NB4 (cell line): ENCODE measurements at places on chromosomes 11 and 22.

DNA sequence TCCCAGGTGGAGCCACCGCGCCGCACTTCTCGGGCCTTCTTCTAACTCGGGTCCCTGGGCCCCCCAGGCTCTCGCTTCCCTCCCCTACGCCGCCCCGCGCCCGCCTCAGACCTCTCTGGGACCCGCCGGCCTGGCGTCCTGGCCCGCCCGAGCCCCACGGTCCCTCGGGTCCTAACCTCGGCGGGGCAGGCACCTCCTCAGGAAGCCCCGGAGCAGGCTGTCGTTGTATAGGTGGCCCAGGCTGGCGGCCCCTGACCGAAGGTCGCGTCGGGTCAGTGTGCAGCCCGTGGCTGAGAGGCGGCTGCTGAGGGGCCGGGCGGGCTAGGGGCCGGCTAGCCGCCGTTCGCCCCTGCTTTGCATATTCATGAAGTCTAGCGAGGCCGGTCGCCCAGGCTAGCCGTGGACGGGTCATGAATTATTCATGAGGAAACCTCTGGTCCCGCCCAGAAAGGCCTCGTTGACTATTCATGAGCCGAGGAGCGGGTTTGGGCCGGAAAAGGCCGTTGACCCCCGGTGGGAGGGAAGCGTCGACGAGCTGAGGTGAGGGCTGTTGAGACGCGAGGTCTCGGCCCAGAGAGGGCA is at the start of gene HORMAD2:
Gene HORMAD2 (plus strand): TSS at position 513 of the 582 bp plus-strand sequence. CDS start 13,489 bp downstream, outside the sequence.
- no peak for DNase-seq

- no peak for DNase-seq
Observed at GRCh38 chr11:134464981-134465730, 53.1 kb upstream of the B3GAT1 start.

- DNase-seq, result peak; percentile 81
Observed at GRCh38 chr11:61947486-61948210, 2.5 kb upstream of the BEST1 start.

DNA sequence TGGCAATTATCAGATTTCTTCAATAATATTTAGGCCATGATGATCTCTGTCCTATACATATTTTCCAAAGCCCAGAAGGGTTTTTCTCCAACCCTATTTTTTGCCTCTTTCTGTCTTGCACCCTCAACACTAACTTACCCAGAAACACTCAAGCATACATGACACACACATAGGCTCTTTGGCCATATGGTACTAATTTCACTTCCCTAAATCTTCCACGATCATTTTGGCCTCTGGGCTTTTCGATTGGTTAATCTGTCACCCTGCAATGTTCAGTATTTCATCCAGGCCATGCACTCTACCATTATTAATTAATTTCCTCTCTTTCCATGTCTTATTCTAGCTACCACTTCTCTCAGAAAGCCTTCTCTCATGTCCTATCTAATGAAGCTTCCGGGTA is 59.8 kb downstream of the LUZP2 start:
- no peak for DNase-seq

GRCh38 chr11:2135648-2136201 is 3.5 kb downstream of the IGF2 start:
- no peak for DNase-seq

GRCh38 chr11:9802291-9802861 is 138.5 kb downstream of the SWAP70 start:
- DNase-seq, result no peak

DNA sequence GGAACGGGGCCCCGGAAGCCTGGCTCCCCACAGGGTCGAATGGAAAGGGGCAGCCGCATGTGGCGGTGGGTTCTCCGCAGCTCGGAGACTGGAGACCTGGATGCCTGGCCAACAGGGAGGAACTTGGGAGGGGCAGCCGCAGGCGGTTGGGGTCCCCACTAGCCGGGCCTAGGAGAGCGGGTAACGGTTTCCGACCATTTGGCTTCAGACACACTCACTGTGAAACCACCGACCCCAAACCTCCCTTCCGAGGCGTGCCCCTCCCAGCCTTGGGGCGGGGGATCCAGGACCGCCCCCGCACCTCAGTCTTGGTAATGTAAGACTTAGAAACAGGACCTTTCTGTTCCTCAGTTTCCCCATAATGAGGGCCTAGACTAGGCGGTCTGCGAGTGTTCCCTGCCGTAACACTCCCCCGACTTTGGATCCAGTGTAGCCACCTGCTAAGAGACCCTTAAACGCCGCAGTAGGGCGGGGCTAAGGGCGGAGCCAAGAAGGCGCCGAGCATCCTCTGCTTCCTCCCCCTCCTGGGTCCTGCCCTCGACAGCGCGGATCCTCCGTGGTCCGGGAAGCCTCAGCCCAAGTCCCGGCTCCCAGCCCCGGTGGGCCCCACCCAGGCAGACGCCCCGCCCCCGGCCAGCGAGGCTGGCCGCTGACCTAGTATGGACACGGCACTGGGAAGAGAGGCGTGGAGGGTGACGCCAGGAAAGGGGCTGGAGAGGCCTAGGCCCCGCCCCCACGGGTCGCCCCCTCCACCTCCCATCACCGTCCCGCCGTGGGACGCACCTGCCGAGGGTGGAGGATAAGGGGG is 1.8 kb upstream of the RASGRP2 start:
- peak; percentile 93 for DNase-seq

GRCh38 chr11:76783896-76784813 is 999 bp downstream of the TSKU start:
- peak; percentile 85 for DNase-seq

DNA sequence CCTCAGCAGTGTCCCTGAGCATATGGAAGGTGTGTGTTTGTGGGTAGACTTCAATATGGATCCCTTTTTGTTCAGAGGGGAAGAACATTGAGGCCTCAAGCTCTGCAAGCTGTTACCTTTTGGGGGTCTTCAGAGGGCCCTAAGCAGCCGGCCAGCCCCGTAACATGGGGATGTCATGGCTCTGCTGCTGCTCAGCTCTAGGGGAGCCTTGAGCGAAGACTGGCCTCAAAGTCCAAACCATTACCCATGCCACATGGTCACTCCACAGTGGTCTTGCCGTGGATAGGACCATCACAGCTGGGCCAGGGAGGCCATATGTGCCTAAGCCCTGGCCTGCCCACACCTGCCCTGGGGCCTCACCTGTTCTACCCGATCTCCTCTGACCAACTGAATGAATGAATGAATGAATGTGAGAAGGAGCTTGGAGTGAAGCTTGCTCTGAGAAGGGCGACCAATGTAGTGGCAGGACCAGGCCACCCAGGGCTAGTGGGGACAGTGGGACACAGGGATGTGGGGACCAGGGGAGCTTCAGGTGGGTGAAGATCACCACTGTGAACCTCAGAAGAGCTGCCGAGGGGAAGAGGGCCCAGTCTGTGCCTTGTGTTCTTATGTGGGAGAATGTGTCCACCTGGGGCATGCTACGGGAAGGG is 754.6 kb downstream of the BRD1 start:
- no peak for DNase-seq

DNA sequence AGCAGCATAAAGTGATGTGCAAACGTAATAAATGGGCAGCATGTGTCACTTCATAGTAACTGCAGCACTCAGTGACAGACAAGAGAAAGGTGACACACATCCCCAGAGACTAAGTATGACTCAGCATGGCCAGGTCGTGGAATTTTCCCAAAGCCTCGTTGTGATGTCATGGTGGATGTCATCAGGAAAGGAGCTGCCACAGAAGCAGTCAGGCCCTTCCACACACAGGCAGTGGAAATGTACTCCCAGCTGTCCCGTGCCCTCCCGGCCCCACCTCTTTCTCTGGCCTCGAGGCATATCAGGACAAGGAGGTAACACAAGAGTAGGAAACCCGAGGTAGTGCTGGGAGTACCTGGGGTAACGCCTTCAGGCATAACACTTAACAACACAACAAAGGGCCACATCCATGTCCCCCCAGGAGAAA is 8.1 kb downstream of the PC start:
- peak; percentile 40 for DNase-seq
